Activated CD4-positive, alpha-beta T cell treated with anti-CD3 and anti-CD28 coated beads, Interleukin-2, amount 50 U/mL, for 24 hours (primary cell): ENCODE measurements at places on chromosomes 2 and 18.

GRCh38 chr2:9937968-9938367, 13.5 kb upstream of the GRHL1 start:
- DNase-seq, result no peak

DNA sequence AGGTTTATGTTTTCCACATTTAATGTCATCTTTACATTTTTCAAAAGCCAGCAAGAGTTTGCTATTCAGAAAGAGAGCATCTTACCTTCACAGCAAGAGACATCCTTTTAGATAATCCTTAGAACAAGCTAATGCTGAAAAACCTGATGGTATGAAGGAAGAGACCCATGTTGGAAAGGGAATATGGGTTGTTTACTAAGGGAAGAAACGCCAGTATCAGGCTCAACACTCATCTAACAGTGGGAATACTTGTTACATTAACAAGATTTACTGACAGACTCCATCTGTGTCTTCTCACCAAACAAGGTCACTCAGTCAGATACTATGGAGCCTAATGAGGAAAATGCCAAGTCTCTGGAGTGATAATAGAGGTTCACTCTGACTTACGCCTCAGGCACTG, 1474.1 kb upstream of the SLC39A10 start:
- no peak for DNase-seq

- DNase-seq, result peak; percentile 16
These were observed 9.7 kb upstream of the OTOS start for GRCh38 chr2:240149943-240150784.

- DNase-seq, result no peak
These were observed 49.0 kb upstream of the DSG1 start for GRCh38 chr18:31268985-31269406.

GRCh38 chr18:77004555-77005380, 127.8 kb downstream of the MBP start:
- no peak for DNase-seq

DNA sequence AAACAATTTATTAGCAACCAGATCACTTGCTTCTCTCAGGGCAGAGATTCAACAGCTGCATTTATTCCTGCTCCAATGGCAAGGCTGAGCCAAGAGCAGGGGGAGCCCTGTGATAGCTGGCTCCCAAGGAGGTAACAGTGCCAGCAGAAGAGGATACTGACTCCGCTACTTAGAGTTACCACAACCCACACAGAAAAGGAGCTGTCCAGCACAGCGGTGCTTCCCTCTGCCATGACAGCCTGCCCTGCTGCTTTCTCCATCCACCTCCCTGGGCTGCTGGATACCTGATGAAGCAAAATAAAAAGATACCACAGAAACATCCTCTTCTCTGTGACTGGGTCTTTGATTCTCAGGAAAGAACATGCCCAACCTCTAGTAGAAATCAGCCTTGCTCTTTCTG, 467.2 kb downstream of the LRRTM4 start:
- no peak for DNase-seq

- no peak for DNase-seq
These were observed 19.7 kb upstream of the ARHGAP25 start for GRCh38 chr2:68714866-68715265.
